Islet precursor cell (in vitro differentiated cells): ENCODE measurements at places on chromosomes 7 and 10.

DNA sequence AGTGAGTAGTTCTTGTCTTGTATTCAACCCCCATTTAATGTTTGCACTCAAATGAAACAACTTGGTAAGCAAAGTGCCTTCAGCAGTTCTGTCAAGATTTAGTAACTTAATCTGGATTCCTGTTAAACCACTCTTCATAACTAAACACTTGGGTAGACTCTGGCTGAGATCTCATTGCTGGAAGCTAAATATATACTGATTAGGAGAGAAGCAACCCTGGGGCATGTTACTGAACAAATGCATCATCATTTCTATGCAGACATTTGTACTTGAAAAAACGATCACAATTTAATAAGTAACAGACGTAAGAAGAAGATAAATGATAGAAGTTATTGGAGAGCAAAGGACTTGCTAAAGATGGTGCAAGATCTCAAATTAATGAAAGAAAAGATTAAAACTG, 308.4 kb upstream of the POM121L12 start:
- no peak for DNase-seq

GRCh38 chr10:132397036-132397541, at the start of gene PWWP2B:
Gene PWWP2B, plus strand, starts transcription at chr10:132397200. Its CDS starts 27 bp downstream, at chr10:132397227.
- no peak for DNase-seq

DNA sequence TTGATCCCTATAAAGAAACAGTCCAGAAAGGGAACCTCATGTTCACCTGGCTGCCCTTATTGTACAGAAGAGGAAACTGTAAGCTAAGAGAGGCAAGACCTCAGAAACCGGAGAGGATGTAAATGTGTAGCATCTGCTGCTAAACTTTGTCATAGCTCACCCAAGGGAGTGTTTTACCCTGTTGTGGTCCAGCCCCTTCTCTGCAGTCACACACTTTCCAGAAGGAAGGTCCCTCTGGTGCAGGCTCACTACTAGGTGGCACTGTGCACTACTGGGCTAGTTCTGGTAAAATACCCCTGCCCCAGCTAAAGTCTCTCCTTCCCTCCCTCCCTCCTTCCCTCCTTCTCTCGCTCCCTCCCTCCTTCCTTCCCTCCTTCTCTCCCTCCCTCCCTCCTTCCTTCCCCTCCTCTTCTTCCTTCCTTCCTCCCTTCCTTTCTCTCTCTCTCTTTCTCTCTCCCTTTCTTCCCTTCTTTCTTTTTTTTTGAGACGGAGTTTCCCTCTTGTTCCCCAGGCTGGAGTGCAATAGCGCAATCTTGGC, 42.5 kb upstream of the LCOR start:
- no peak for DNase-seq

GRCh38 chr10:29670761-29671160, 36.0 kb upstream of the SVIL start:
- no peak for DNase-seq

GRCh38 chr7:157263156-157263555, 73.6 kb upstream of the DNAJB6 start:
- no peak for DNase-seq

- no peak for DNase-seq
These were observed 147.3 kb downstream of the ZMYND11 start for GRCh38 chr10:282294-283139.
